SHP77 treated with DMSO at 0.1 percent for 48 hours (cell line): ENCODE measurements at places on chromosomes 4 and X.

DNA sequence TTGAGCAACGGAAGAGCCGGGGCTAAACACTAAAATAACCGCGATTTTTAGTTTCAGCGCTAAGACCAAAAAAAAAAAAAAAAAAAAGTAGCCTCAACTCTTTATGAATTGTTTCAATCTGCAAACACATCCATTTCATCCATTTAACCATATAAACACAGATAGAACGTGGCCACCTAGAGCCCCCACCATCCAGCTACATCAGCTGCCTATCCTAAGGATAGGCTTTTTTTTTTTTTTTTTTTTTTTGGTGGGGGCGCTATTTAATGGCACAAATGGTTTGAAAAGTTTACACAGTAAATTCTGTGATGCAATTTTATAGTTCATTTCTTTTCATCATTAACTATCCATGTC lies 492 bp upstream of the HDAC8 start:
- DNase-seq = no peak

GRCh38 chr4:92615049-92615448 lies 311.3 kb downstream of the GRID2 start:
- no peak for DNase-seq

GRCh38 chr4:102500696-102501446 lies at the start of gene NFKB1:
Gene NFKB1 (plus strand): TSS chr4:102501359. CDS start chr4:102525519, 24,160 bp downstream.
- DNase-seq = no peak

DNA sequence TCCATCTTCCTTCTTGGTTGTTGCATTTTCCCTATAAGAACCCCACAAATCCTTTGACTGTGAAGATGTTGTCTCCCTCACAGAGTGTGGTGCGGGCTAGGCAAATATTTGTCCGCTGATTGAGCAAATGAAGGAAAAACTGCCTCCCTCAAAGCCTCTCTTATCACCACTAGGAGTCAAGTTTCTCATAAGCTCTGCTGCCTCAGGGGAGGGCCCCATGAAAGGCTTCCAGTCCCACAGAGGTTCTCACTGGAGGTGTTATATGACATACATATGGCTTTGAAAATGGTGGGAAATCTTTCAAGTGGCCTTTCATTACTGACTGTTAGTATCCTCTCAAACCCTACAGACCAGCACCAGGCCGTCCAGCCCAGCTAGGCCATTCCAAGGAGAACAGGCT lies 9.3 kb downstream of the VGLL1 start:
- DNase-seq = no peak

DNA sequence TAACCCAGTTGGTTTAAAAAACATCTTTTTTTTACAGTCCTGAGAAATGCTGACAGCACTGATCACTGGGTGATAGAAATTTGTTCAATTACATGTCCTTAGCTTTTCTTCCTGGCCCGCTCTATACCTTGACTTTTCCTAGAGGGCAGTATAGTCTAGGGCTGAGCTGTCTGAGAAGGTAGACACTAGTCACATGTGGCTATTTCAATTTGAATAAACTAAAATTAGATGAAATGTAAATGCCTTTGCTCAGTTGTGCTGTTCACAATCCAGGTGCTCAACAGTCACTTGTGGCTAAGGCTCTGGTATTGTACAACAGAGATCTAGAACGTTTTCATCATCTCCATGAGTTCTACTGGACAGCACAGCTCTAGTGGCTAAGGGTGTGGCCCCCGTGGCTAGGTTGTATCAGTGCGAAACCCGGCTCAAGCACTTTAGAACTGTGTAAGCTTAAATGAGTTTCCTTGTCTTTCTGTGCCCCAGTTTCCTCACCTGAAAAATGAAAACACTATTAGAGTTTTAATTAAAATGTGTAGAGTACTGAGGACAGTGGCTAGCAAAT lies 111.6 kb upstream of the WDR17 start:
- DNase-seq = no peak

GRCh38 chr4:147408189-147408588 lies 72.7 kb upstream of the EDNRA start:
- no peak for DNase-seq

- DNase-seq = no peak
Observed at GRCh38 chr4:38008571-38009021, 48.4 kb downstream of the PTTG2 start.

- no peak for DNase-seq
Observed at GRCh38 chrX:8018934-8019333, 91.7 kb upstream of the PNPLA4 start.

- no peak for DNase-seq
Observed at GRCh38 chr4:38138363-38138762, 178.2 kb downstream of the PTTG2 start.

GRCh38 chrX:49656533-49656932 lies 39.3 kb downstream of the PAGE1 start:
- no peak for DNase-seq

GRCh38 chr4:178457286-178457685 lies 1015.0 kb upstream of the AGA start:
- DNase-seq = no peak

DNA sequence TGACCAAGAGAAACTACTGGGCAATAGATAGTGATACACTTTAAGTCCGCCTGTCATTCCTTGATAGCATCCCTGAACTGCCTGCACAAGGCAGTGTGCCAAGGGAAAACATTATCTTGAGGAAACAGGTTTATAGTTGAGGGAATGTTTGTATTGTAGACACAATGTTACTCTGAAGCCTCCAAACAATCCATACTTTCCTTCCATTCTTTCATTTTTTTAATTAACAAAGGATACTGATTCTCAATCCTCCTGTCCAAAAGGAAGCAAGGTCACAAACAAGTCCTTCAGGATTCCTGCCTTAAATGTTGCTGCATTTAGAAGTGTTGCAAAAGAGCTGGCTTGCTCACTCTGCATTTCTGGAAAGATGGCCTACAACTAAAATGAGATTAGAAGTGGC lies 61.7 kb upstream of the PRSS48 start:
- DNase-seq = no peak

GRCh38 chr4:122532766-122533165 lies 76.2 kb upstream of the IL2 start:
- no peak for DNase-seq

GRCh38 chr4:174324236-174324635 lies 40.5 kb downstream of the CEP44 start:
- DNase-seq = no peak

- DNase-seq = no peak
Observed at GRCh38 chr4:151228189-151229119, 48.5 kb upstream of the PRSS48 start.

DNA sequence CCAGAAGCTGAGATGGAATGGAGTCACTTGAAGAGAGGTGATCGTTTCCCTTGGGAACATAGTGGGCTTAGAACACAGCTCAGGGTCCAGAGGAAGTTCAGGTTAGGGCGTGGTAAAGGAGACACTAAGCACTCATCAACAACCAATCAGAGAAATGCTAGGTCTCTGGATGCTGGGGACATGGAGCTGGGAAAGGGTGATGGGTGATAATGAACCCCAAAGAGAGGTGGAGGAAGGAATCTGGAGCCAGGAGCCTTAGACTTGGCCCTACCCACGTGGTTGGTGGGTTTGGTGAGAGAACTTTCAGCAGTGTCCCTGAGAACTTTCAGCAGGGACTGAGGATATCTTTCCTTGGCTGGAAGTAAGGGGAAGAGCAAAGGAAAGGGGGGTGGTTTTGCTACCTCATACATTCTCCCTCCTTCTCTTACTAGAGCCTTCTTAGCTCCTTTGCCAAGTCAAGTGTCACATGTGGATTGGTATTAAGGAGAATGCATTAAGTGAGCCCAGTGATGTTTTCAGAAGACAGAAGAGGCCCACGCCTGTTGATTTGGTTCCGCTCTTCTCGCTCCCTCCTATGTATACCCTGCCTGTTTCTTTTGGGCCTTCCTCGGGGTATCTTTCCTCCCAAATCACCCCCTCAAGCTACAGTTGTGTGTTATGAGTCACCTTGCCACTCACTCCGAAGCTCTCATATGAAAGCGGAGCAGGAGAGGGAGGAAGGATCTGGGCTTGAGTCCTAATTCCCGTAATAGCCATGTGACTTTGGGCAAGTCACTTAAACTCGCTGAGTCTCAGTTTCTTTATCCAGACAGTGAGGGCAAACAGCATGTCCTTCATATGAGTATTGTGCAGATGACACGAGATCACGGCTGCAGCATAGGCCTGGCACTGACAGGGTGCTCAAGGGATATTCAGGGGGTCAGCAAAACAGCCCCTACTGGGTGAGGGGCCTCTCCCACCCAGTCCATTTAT lies 63.1 kb downstream of the TSC22D3 start:
- DNase-seq = no peak

- DNase-seq = no peak
Observed at GRCh38 chr4:71518283-71518989, 179.6 kb downstream of the SLC4A4 start.

DNA sequence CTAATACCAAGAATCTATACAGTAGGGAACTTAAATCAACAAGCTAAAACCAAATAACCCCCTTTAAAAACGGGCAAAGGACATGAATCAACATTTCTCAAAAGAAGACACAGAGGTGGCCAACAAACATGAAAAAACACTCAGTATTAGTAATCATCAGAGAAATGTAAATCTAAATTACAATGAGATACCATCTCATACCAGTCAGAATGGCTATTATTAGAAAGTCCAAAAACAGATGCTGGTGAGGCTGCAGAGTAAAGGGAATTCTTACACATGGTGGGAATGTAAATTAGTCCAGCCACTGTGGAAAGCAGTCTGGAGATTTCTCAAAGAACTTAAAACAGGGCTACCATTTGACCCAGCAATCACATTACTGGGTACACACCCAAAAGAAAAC lies 167.8 kb downstream of the PACRGL start:
- DNase-seq = no peak

DNA sequence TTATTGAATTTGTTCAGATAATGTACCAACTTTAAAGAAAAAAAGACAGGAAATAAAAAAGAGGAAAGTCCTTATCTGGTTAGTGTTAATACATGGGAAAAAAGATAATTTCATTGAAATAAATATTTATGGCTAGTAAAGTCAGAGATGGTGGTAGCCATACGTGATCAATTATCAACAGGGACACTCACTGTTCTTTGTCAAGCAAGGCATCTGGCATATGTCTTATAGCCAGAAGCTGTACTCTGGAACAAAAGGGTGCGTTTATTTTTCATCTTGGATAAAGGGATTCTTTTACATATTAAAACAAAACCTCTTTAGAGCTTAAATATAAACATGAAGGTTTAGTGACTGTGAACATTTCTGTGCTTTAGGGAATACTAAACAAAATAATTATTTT lies 26.7 kb downstream of the HDX start:
- DNase-seq = no peak

- DNase-seq = no peak
Observed at GRCh38 chr4:7970361-7970946, 30.8 kb upstream of the AFAP1 start.

- peak; percentile 50 for DNase-seq
Observed at GRCh38 chrX:17616936-17617335, 120.4 kb upstream of the SCML1 start.

- no peak for DNase-seq
Observed at GRCh38 chr4:87949961-87950360, 25.6 kb upstream of the SPP1 start.

- DNase-seq = no peak
Observed at GRCh38 chr4:3200423-3201090, 48.4 kb upstream of the MSANTD1 start.

DNA sequence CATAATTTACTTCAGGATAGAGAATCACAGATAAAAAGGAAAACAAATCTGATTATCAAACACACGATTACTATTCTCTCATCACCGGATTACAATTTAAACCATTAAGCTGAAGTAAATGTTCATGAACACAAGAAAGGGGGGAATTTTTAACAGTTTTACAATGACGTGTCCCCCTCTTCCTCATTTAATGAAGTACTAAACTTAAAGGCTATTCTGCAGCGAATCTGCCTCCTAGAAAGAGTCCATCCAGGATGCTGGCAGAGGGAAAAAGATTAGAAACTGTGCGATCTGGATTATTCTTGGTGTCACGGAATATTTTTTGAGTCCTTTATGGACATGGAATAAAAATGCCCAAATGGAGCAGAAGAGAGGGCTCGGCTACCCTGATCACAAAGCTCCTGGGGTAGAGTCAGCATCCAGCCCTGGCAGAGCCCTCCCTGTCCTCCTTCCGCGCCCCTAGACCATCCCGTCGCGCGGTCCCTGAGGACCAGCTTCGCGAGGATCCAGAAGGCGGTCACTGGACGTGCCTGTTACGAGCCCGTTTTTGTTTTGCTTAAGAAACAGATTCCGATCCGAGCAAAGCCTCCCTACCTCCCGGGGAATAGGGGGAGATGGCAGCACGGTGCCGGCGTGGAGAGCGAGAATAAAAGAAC lies 1.2 kb downstream of the ELF2 start:
- DNase-seq = no peak

DNA sequence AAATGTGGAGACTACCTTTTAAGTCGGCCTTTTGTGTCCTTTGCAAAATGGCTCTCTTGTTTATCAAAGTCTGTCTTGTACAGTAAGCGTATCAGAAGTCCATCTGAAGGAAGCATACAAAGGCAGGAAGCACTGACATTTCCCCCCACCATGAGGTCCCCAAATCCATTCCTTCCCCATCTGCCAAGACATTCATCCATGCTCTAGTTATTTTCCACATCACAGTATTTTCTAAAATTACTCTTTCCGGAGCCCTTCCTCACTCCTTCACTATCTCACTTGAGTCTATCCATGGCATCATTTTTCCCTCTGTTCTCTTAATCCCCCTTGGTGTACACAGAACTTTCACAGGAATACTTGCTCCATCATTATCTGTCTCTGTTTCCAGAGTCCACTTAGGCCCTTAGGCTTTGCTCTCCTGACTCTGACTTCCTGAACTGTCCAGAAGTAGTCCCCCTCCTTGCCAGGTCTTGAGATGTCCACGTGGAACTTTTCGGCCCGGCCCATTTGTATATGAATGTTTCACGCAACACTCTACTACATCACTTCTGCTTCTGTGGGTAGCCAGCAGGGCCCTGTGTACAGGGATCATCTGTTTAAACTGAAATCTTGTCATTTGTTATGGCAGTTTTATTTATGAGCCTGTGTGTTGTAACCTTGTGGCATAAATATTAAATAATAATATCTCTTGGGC lies 2.1 kb downstream of the SEL1L3 start:
- no peak for DNase-seq

GRCh38 chr4:107809210-107809609 lies 15.5 kb upstream of the SGMS2 start:
- no peak for DNase-seq

DNA sequence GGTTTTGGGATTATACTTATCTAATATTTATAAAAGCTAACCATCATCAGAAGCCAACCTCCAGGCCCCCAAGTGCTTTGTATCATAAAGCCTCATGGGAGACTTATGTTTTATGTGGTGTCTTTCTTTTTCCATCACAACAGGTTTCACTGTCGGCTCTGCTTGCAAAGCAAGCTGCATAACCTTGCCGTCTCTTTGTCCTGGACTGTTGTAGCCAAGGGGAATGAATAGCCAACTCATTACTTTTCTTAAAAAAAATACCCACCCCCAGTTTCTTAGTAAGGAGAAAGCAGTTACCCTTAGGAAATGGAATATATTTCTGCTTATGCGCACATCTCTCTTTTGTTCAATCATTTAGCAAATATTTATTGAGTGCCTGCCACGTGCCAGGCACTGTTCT lies 40.7 kb downstream of the FAM184B start:
- DNase-seq = no peak
